ENCODE measurements at places on chromosomes 4 and X. TPM values are rescaled to one million over a fixed set of nuclear protein-coding genes. Genes with fewer than 3 reads are reported as not detected.
A peak's percentile ranks its signal among the peaks of the same experiment; 100 is the strongest.

DNA sequence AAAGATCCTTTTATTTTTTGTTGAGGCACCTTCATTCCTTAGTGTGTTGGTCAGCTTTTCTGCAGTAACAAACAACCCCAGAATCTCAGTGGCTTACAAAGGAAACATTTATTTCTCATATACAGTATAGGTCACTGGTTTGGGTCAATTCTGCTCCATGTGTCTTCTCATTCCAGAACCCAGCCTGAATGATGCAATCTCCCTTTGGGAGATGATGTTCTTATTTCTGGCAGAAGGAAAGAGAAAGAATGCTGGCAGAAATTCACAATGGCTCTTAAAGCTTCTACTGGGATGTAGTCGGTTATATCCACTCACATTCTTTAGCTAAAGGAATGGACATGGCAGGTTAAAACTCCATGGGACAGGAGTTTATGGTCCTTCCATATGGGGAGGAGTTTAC, 42.3 kb downstream of the IDS start:
- no peak overlapping the region for H3K27ac ChIP-seq
- no peak overlapping the region for H3K4me3 ChIP-seq
- H3K36me3 ChIP-seq: no peaks in the 10 kb centered on the region
- H3K4me1 ChIP-seq: no peaks in the 10 kb centered on the region
- no peak for DNase-seq
- H3K27me3 ChIP-seq: no peaks in the 10 kb centered on the region

- no peaks in the 10 kb centered on the region for H3K36me3 ChIP-seq
- no peak overlapping the region for H3K4me3 ChIP-seq
- peaks cover 10% of the 10 kb centered on the region for H3K4me1 ChIP-seq
- H3K27ac ChIP-seq: no peak overlapping the region
These were observed 10.8 kb upstream of the HADH start for GRCh38 chr4:107978716-107979451.

The WNK3 gene
- 0.88 TPM for total RNA-seq

The LRCH2 gene
- 1.0 TPM for total RNA-seq

DNA sequence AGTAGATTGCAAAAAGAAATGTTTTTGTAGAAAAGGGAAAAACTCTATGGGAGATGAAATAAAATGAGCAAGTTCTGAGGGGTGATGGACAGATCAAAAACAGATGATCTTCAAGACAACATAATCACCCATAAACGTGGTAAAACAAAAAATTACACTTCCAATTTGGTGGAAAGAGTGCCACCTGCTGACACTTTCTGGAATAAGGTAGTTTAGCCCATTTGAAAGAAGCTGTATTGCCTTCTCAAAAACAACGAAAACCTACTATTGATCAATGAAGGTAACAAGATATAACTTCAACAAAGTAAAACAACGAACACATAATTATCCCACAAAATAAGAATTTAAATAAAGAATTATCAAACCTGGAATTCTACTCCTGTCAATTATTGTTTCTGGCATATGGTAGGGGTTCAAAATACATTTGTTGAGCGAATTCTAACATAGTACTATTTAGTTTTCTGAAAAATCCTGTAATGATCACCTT, 2.5 kb downstream of the COQ2 start:
- H3K4me3 ChIP-seq: no peak overlapping the region
- no peak overlapping the region for H3K27ac ChIP-seq
- peaks cover 38% of the 10 kb centered on the region for H3K4me1 ChIP-seq
- H3K36me3 ChIP-seq: peaks cover 8% of the 10 kb centered on the region
- no peak for DNase-seq

DNA sequence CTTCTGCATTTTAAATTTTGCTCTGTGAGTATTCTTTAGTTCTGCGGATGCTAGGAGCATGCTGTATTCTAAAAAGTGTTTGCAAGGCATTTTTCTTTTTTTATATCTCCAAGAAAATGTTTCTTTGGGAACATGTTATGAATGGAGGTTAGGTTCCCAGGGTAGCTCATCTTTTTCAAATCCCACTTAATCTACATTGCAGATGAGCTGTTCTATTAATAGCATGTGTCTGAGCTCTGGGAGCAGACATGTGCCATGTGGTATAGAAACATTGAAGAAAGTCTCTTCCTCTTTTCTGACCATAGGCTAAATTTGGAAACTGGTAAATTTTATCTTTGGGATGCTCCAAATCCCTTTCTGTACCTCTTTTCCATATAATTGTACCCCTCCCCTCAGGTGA, 23.2 kb downstream of the DIAPH2 start:
- H3K36me3 ChIP-seq: no peaks in the 10 kb centered on the region
- peak overlapping the region; percentile 30 for H3K27ac ChIP-seq
- H3K27me3 ChIP-seq: no peaks in the 10 kb centered on the region

DNA sequence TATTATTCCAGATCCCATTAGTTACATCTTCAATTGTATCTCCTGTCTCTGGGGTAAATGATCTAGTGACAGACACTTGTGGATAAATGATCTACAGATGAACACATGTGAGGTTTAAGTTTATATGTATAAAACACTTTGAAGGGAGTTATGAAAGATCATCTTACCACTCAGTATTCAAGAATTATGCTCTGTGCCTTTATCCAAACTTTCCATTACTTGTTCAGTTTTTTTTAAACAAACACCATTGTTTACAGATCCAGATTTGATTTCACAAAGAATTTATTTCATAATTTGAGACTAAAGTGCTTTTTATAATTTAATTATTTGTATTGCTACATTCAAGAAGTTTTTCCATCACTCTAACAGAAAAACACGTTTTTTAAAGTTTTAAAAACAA, 142.5 kb downstream of the HHIP start:
- H3K36me3 ChIP-seq: no peaks in the 10 kb centered on the region
- H3K4me1 ChIP-seq: no peaks in the 10 kb centered on the region
- H3K27ac ChIP-seq: no peak overlapping the region
- H3K27me3 ChIP-seq: no peaks in the 10 kb centered on the region
- no peak for DNase-seq

GRCh38 chr4:67871867-67872266, 11.9 kb downstream of the TMPRSS11D start:
- H3K4me3 ChIP-seq: no peak overlapping the region
- DNase-seq: no peak
- no peaks in the 10 kb centered on the region for H3K36me3 ChIP-seq

- H3K27ac ChIP-seq: no peak overlapping the region
- H3K4me3 ChIP-seq: no peak overlapping the region
- no peaks in the 10 kb centered on the region for H3K27me3 ChIP-seq
- no peaks in the 10 kb centered on the region for H3K4me1 ChIP-seq
- H3K36me3 ChIP-seq: no peaks in the 10 kb centered on the region
These were observed 427.1 kb upstream of the FAM47C start for GRCh38 chrX:36581030-36581429.

- H3K27ac ChIP-seq: no peak overlapping the region
- peaks cover 49% of the 10 kb centered on the region for H3K36me3 ChIP-seq
- no peak overlapping the region for H3K4me3 ChIP-seq
- no peaks in the 10 kb centered on the region for H3K27me3 ChIP-seq
- no peak for DNase-seq
These were observed 55.7 kb upstream of the NUDT6 start for GRCh38 chr4:122978109-122978508.

- H3K4me1 ChIP-seq: peaks cover 41% of the 10 kb centered on the region
- H3K27ac ChIP-seq: peak overlapping the region; percentile 89
- no peaks in the 10 kb centered on the region for H3K27me3 ChIP-seq
- no peak for DNase-seq
- no peak overlapping the region for H3K4me3 ChIP-seq
- H3K36me3 ChIP-seq: no peaks in the 10 kb centered on the region
These were observed 66.3 kb upstream of the MSN start for GRCh38 chrX:65601126-65601525.

DNA sequence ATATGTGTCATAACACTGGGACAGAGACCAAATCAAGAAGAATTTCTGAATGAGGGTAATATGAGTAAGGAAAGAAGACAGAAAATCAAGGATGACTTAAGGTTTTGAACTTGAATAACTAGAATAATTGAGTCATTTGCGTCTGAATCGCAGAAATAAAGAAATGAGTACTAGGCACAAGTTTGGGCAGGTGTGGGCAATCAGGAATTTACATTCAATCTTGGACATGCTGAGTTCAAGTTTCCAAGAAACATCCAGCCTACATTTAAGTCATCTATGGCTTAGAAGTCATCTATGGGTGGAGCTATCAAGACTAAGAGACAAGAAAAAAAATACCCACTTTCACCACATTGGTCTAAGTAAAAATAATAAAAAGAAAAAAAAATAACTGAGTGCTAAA, 30.4 kb upstream of the WDR44 start:
- no peak for DNase-seq
- no peaks in the 10 kb centered on the region for H3K27me3 ChIP-seq
- no peaks in the 10 kb centered on the region for H3K4me1 ChIP-seq
- no peaks in the 10 kb centered on the region for H3K36me3 ChIP-seq
- H3K27ac ChIP-seq: no peak overlapping the region

- H3K27ac ChIP-seq: no peak overlapping the region
- no peak overlapping the region for H3K4me3 ChIP-seq
- no peaks in the 10 kb centered on the region for H3K4me1 ChIP-seq
- H3K36me3 ChIP-seq: no peaks in the 10 kb centered on the region
- DNase-seq: no peak
These were observed 165.2 kb downstream of the SLC39A8 start for GRCh38 chr4:102180046-102180445.

GRCh38 chr4:100569196-100569595, 51.4 kb upstream of the EMCN start:
- no peak overlapping the region for H3K27ac ChIP-seq
- no peak for DNase-seq
- H3K36me3 ChIP-seq: no peaks in the 10 kb centered on the region
- H3K27me3 ChIP-seq: no peaks in the 10 kb centered on the region
- peak overlapping the region; percentile 5 for H3K4me3 ChIP-seq

GRCh38 chr4:101667348-101667747, 123.2 kb upstream of the BANK1 start:
- H3K36me3 ChIP-seq: no peaks in the 10 kb centered on the region
- H3K4me3 ChIP-seq: no peak overlapping the region
- H3K4me1 ChIP-seq: no peaks in the 10 kb centered on the region
- H3K27me3 ChIP-seq: no peaks in the 10 kb centered on the region
- no peak for DNase-seq

DNA sequence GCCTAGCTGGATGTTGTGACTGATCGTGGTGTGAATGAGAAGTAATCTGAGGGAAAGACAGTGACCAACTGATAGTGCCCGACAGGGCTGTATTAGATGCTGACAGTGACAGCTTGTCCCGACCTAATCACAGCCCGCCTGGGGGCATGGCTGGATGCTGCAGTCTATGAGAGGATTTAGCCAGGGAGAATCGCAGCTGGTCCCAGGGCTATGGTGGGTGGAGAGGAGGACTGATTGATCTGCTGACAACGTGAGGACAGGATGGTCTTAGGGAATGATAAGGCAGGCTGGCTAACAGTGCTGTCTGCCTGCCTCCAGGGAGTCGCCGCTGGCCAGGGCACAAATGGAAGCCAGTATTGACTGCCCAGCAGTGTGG, 621 bp upstream of the SUV39H1 start:
- H3K4me3 ChIP-seq: peak overlapping the region; percentile 73
- peaks cover 15% of the 10 kb centered on the region for H3K4me1 ChIP-seq
- peaks cover 11% of the 10 kb centered on the region for H3K36me3 ChIP-seq
- DNase-seq: no peak
- H3K27ac ChIP-seq: peak overlapping the region; percentile 90

DNA sequence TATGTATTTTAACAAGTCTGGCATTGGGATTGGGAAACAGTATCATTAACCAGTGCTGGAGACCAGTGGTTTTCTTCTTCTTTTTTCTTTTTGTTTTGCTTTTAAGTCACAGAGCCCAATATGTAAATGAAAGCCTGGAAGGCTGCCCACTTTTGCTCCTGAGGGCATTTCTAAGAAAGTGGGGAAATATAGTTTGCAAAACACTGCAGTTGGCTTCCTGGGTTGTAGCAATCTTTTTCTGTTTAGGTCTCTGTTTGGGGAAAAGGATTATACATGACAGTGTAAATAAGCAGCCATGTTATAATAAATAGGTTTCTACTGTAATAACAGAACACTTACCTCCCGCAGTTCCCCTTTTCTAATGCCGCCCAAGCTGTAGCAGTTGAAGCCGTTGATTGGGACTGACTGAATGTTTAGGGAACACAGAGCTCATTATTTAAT, 105.5 kb downstream of the TMEM164 start:
- no peak overlapping the region for H3K4me3 ChIP-seq
- peaks cover 2% of the 10 kb centered on the region for H3K4me1 ChIP-seq
- H3K36me3 ChIP-seq: peaks cover 2% of the 10 kb centered on the region
- H3K27me3 ChIP-seq: no peaks in the 10 kb centered on the region
- DNase-seq: no peak

DNA sequence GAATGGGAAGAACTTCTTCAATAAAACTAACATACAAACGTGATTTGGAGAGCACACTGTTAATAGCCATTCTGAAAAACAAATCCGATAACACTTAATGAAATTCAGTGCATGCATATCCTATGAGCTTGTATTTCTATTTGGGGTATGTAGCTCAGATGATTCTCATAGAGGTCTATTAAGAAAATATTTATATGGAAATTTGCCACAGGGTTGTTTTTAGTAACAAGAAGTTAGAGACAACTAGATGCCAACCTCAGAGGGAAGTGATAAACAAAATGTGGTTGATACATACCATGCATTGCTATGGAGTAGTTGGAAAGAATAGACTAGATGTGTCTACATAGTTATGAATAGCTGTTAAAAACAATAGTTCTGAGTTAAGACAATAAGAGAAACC, 395.8 kb upstream of the MAGEB18 start:
- H3K4me1 ChIP-seq: no peaks in the 10 kb centered on the region
- H3K36me3 ChIP-seq: no peaks in the 10 kb centered on the region
- H3K27ac ChIP-seq: peak overlapping the region; percentile 36
- no peaks in the 10 kb centered on the region for H3K27me3 ChIP-seq
- DNase-seq: no peak

DNA sequence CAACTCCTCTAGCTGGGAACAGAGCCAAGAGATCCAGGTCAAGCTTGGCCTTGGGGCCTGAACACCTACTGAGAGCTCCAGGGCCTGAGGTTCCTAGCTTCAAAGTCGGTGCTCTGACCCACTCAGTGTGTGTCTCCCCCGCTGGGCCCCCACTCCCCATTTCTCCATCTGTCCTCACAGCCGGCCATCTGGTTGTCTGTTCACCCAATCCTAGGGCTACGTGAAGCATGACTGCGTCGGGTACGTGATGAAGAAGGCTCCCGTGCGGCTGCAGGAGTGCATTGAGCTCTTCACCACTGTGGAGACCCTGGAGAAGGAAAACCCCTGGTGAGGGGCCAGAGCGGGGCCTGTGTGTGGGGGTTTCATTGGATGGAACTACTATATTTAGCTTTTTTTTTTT, 12.3 kb downstream of the USP11 start:
- H3K4me1 ChIP-seq: no peaks in the 10 kb centered on the region
- H3K4me3 ChIP-seq: no peak overlapping the region
- DNase-seq: no peak
- H3K27me3 ChIP-seq: no peaks in the 10 kb centered on the region
- peaks cover 30% of the 10 kb centered on the region for H3K36me3 ChIP-seq
- H3K27ac ChIP-seq: no peak overlapping the region
